ENCODE measurements at places on chromosomes 6 and 20.

GRCh38 chr6:54503144-54503543 lies 194.9 kb downstream of the TINAG start:
- no peak for DNase-seq

DNA sequence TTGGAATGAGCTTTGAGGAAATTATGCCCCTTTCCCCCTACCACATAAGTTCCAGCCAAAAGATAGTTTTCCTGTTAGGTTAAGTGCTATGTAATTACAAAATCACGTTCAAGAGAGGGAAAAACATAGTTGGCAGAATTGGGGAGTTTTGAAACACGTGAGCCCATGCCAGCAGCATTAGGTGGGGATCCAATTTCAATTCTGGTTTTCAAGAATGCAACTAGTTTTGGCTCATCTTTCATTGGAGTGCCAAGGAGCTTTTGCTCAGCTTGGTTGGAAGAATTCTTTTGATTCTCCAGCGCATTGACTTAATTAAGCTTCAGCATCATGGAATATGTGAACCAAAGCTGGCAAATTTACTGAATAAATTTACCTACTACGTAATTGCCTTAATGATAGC lies 95.9 kb downstream of the SAMD5 start:
- no peak for DNase-seq

- no peak for DNase-seq
Observed at GRCh38 chr20:46268131-46268614, 40.1 kb downstream of the CDH22 start.

GRCh38 chr6:105921781-105922180 lies 164.4 kb upstream of the PRDM1 start:
- DNase-seq = no peak

GRCh38 chr20:4794846-4795245 lies 73.1 kb downstream of the PRND start:
- no peak for DNase-seq

DNA sequence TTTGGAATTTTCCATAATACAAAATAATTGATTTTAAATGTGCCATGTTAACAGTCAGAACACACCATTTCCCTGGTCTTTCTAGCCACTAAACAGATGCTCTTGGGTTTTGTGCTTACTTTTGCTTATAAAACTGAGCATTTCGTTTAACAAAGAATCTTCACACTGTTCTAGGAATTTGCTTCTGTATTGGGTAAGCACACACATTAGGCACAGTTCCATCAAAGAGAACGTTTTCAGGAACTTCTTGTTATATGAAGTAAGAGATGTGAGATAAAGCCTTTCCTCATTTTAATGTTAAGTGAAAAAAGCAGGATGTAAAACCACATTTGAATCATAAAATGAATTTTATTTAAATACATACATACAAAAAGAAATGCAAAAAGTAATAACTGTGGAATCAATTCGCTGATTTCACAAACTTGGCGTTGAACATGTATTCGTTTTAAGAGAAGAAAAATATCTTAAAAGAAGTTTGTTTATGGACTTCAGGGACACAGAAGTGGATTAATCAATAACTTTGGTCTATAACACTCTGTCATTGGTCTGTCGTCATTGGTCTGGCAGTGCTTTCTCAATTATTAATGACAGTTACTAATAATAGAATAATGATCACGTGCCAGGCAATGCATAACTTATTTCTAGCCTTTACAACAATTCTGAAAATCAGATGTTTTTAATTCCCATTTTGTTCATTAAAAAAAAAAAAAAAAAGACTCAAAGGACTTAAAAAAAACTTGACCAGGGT lies 199.9 kb upstream of the PRDM1 start:
- DNase-seq = no peak

GRCh38 chr20:54356801-54357200 lies 118.6 kb upstream of the DOK5 start:
- DNase-seq = no peak

DNA sequence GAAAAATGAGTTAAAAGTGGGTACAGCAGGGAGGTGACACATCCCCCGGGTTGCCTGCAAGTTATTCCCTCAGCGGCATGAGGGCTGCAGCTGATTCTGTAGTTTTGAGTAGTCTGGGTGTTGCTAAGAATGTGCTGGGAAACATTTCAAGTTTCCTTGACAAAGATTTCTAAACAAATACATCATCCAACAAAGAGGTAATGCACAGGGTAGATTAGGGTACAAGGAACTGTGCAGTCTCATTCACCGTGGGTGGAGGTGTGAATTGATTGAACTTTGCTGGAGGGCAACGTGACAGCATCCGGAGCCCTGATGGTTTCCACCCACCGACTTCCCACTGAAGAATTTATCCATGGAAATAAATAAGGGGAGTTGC lies 21.8 kb downstream of the CASS4 start:
- DNase-seq = peak; percentile 5

DNA sequence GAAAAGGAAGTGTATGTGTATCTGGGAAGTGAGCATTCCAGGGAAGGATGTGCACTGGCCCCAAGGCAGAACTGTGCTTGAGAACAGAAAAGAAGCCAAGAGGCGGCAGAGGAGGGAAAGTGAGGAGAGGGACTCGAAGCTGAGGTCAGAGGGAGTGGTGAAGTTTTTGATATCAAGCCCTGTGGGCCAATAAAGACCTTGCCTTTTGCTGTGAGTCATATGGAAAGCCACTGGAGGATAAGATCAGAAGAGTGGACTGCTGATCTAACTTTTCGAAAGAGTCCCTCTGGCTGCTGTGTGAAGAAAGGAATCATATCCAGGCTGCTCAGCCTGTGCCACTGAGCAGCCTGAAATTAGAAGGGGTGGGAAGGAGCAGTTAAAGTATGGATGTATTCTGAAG lies 99.4 kb downstream of the EYA4 start:
- DNase-seq = no peak

DNA sequence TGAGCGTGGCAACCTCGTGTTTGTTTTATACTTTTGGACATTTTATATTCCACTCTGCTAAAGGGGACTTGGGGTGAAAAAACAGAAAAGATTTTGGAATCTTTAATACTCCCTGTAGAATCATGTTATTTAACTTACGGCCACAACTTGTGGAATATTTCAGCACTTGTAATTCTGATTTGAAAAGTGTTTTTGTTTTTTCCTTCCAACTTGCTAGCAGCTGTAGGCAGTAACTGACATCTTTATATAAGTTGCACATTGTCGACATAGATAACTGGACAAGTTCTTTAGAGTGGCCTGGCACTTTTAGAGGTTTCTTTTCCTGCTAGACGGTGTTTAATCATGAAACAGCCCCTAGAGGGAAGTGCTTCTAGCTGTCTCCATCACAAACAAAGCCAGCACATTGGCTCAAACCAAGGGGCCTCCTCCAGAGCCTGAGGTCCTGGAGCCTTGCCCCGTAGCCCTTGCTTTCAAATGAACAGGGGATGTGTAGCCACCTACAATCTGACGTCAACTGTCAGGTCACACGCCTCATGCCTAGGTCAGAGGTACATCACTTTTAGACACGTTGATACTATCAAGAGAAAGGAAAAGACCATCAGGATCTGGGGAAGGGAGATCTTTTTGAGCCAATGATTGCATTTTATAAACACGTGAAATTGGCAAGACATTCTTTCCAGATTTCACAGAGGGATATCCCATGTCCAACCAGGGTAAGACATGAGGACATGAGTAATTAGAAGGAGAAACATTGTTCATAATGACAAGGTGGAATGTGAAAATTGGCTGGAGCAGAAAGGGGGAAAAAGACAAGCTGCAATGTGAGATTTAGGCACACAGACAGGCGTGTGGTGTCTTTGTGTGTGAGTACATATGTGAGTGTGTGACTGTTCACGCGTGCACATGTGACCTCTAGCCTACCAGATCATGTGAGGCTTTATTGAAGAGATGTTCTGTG lies 92.1 kb downstream of the TXNDC5 start:
- no peak for DNase-seq

DNA sequence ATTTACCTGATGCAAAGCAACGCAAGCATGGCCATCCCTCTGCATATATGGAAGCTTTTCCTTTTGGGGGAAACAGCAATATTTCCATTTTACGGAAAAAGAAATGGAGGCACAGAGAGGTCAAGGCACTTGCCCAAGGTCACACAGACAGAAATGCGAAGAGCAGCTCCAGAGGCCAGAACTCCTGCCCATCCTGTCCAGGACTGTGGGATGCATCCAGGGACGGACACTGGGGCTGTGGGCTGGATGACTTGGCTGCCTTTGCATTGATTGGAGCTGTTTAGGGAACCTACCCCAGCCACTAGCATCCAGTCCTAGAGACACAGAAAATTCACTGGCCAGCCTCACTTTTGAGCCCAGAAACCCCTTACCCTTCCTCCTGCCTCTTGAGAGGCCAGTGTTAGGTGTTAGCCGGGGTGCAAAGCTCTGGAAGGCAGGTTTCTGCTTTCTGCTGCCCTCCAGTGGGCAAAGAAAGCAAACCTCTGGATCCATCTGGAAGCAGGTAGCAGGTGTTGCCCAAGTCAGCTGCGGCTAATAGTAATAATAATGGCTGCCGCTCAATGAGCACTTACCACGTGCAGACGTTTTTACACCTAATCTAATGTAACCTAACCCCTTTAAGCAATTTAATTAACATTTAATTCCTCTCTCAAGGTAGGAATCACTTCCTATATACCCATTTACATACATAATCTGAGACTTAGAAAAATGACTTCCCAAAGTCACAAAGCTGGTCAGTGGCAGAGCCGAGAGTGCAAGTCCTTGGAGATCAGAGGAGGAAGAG lies 31.7 kb upstream of the CCN5 start:
- no peak for DNase-seq

GRCh38 chr20:51487565-51488268 lies 54.8 kb downstream of the NFATC2 start:
- DNase-seq = no peak

DNA sequence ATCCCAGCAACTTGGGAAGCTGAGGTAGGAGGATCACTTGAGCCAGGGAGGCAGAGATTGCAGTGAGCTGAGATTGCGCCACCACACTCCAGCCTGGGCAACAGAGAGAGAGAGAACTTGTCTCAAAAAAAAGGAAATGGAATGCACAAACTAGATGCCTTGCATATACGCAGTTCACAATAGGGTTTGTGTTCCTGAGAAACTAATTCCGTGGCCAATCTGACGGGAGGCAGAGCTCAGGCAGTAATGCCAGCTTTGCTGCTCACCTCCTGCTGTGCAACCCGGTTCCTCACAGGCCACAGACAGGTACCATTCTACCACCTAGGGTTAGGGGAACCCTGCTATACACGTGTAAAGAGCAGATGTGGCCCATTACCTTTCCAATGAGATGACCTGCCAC lies 1.4 kb downstream of the CDK5RAP1 start:
- no peak for DNase-seq

- DNase-seq = no peak
Observed at GRCh38 chr20:51422514-51423289, 119.8 kb downstream of the NFATC2 start.

- DNase-seq = no peak
Observed at GRCh38 chr6:36657942-36658544, 20.5 kb upstream of the CDKN1A start.

DNA sequence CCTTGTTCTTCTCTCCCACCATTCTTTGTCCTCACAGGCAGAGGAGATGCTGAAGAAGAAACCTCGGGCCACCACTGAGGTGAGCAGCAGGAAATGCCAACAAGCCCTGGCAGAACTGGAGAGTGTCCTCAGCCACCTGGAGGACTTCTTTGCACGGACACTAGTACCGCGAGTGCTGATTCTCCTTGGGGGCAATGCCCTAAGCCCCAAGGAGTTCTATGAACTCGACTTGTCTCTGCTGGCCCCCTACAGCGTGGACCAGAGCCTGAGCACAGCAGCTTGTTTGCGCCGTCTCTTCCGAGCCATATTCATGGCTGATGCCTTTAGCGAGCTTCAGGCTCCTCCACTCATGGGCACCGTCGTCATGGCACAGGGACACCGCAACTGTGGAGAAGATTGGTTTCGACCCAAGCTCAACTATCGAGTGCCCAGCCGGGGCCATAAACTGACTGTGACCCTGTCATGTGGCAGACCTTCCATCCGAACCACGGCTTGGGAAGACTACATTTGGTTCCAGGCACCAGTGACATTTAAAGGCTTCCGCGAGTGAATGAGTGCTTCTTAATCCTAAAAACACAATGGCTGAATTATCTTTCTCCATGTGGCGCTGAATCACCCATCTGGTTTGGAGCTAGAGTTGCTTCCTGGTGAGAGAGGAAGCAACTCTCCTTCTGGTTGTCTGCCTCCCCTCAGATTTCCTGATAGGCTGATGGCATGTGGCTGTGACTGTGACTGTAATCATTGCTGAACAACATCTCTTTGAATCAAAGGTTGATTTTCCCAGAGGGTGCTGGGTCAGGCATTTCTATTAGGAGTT lies 4.6 kb downstream of the MAD2L1BP start:
- no peak for DNase-seq

- no peak for DNase-seq
Observed at GRCh38 chr20:8306937-8307336, 174.9 kb downstream of the PLCB1 start.

DNA sequence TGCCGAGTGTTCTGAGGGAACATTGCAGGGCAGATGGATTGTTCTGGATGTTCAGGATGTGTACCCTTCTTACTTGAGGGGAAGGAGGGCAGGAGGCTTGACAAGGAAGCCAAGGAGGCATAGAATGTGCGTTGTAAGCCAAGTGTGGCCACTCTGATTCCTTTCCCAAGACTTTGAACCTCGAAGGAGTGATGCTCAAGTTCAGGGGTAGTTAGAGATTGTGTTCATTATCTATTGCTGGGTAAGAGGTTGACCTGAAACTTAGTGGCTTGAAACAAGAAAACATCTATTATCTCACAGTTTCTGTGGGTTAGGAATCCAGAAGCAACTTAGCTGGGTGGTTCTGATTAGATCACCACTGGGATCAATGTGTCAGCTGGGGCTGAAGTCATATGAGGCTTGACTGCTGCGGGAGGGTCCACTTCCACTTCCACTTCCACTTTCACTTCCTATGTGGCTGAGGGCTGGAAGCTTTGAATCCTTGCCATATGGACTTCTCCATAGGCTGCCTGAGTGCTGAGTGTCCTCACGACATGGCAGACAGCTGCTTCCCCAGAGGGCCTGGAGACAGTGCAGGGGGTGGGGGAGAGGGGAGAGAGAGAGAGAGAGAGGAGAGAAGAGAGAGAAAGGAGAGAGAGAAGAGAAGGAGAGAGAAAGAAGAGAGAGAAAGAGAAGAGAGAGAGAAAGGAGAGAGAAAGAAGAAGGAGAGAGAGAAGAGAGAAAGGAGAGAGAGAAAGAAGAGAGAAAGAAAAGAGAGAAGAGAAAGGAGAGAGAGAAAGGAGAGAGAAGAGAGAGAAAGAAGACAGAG lies 6.9 kb upstream of the CD40 start:
- DNase-seq = no peak

DNA sequence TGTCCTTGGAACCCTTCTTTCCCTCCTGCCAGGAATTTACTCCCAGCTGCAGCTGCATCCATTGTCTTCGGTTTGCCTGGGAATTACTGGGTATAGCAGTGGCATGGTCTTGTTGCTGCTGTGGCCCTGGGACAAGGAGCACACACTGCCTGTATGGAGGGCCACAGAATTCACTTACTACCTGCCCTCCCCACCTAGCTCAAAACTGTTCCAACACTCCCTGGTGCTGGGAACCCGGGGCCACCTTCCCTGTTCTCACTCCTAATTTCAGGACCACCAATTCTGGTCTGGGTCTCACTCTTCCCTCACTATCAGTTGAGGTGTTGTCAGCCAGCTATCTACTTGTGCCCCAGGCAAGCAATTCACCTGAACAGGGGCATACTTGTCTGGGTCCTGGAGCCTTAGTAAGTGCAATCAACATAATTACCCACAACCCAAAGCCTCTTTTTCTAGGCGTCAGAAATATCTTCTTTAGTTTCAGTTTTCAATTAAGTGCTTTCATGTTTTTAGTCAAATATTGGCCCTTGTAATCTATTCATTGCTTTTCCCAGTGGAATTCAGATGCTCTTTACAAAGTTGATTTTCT lies 47.2 kb downstream of the METTL24 start:
- no peak for DNase-seq

All from mesothelial cell of epicardium (in vitro differentiated cells).